ENCODE measurements at places on chromosomes 5 and 9.

DNA sequence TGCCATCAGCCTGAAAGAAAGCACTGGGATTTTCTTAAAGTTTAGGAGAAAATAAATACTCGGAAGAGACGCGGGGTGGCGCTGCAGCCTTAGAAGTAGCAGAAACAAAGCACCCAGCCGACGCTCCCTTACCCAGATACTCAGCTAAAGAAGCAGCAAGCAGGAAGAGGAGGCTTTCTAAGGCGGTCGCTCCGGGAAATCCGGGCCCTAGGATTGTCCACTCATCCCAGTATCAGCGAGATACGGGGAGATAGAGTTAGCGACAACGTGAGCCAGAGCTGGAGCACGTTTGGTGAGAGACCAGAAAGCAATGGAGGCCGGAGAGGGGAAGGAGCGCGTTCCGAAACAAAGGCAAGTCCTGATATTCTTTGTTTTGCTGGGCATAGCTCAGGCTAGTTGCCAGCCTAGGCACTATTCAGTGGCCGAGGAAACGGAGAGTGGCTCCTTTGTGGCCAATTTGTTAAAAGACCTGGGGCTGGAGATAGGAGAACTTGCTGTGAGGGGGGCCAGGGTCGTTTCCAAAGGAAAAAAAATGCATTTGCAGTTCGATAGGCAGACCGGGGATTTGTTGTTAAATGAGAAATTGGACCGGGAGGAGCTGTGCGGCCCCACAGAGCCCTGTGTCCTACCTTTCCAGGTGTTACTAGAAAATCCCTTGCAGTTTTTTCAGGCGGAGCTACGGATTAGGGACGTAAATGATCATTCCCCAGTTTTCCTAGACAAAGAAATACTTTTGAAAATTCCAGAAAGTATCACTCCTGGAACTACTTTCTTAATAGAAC, at the start of gene PCDHB2:
PCDHB2 (plus strand) TSS at position 135 of the 782 bp plus-strand sequence; CDS start at position 311, 176 bp downstream.
- no peak for DNase-seq

GRCh38 chr5:173328844-173329490, 753 bp upstream of the STC2 start:
- DNase-seq, result no peak

DNA sequence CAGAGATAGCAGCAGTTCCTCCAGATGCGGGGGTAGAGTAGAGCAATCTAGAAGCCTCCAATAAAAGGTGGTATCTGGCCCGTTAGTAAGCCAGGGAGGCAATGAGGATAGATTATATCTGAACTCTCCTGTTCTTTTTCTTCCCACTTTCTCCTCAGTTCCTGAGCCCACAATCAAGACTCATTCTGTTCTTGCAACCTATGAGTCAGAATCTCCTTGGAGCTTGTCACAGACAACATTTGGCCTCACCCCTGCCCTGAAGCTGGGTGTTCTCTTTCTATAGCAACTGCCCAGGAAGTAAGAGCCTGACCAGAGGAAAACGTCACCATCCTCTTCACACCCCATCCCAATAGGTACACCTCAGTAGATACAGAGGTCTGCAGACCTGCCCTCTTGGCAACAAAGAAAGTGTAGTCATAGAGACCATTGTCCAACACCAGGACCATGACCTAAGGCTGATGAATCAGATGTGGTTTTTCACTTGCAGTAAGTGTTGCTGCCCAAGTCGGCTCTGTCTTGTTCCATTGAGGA, 76.3 kb upstream of the PCA3 start:
- DNase-seq, result no peak

GRCh38 chr5:163503106-163504078, 2.0 kb upstream of the MAT2B start:
- DNase-seq, result no peak

DNA sequence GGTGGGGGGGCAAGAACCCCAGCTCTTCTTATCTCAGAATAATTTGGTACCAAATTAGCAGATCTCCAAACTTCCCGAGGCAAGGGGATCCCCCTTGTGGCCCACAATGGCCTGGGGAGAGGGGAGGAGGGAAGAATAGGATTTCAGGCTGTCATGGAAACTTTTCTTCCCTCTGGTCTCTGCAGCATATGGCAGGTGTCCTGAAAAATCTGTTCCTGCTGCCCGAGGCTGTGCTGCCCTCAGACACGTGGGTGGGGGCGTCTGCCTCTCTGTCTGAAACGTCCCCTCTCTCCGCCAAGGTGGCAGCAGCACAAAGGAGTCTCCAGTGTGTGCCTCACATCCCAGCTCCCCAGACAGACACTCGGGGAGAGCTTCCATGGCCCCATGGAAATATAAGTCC, 34.0 kb downstream of the CCNJL start:
- no peak for DNase-seq

DNA sequence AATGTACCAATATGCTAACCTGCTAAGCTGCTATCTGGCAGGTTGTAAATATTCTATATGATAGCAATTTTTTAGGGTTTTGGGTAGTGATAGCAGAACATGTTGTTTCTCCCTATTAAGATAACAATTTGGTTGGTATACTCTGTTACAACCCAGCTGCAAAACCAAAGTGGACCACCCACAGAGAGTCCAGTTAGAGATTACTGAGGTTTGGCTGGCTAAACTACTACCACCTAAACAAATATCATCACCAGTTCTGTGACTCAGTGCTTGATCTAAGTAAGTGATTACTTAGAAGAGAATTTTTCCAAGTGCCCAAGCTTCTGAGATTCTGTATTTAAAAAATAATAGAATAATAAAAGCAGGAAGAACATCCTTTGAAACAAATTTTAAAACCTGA, 72.3 kb downstream of the XRCC4 start:
- no peak for DNase-seq

DNA sequence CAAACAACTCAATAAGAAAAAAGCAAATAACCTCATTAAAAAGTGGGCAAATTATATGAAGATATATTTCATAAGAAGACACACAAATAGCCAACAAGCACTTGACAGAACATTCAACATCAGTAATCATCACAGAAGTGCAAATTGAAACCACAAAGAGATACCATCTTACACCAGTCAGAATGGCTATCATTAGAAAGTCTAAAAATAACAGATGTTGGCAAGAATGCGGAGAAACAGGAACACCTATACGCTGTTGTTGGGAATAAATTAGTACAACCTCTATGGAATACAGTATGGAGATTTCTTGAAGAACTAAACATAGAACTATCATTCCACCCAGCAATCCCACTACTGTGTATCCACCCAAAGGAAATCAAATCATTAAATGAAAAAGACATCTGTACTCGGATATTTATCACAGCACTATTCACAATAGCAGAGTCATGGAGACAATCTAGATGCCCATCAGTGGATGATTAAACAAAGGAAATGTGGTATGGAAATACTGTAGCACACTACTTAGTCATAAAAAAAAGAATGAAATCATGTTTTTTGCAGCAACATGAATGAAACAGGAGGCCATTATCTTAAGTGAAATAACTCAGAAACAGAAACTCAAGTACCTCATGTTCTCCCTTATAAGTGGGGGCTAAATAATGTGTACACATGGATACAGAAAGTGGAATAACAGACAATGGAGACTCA, 106.8 kb upstream of the FST start:
- DNase-seq, result no peak

DNA sequence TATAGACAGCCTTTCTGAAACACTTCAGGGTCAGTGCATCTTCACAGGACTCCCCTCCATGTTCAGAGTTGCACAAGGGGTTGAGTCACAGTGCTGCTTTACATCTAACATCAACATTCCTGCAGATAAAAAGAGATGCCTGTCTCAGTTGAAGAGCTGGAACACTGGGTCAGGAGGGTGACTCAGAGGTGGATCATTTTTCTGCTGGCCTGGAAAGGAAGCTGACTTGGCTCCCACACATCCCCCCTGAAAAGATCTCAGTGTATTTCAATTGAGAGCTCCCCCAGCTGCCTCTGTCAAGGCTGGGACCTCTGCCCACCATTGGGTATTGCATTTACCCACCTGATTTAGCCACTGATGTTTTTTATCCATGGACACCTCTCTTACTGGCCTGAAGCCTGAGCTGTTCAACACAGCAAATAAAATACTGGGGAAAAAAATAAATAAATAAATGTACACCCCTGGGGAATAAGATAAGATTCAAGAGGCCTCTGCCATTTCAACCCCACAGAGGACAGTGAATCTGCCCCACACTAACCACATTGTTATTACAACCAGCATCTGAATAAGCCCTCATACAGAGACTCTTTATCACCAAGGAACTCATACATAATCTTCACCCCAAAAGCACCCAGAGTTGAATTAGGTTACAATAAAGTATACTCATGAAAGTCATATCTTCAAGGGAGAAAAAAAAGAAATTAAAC, 716.4 kb downstream of the SEMA5A start:
- no peak for DNase-seq

DNA sequence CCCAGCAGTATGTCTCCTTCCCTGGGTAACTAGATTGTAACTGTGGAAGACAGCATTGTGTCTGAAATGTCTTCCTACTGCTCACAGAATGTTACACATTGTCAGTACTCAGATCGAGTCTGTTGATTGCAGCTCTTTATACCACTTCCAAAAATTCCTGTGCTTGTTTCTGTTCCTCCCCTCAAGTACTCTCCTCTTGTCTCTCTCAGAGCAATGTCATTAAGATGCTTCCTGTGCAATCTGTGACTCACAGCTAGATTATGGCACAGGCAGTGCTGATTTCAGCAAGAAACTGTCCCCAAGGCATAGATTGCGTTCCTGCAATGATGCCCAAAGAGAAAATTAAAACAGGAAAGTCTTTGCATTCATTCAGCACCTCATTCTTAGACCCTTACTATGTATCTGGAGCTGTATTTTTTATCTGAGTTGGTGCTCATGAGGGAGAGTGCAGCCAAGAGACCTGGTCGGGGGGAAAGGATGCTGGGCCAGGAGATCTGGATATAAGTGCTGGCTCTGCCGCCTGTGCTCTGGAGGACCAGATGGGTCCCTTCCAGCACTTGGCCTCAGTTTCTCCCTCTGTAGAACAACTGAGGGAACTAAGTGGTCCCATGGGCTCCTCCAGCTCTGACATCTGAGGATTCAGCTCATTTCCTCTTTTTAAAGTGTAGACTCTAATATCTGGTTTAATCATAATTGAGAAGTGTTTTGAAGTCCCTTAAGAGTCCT, 40.8 kb upstream of the GNPDA1 start:
- DNase-seq, result no peak

DNA sequence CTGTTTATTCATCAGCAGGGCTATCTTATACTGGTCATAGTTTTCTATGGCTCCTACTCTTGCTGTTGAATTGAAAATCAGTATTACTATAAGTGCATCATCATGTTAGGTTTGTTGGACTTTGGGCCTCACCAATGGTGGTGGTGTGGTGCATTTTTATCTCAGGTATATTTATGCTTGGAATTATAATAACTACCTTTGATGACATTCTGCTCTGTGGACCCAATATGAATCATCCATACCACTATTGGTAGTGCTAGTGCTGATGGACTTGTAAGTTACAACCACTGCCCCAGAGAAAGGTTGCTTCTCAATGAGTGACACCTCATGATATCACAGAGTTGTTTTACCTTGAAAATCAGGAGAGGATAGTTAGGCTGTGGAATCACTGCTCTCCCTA, 28.0 kb downstream of the IL9 start:
- DNase-seq, result no peak

DNA sequence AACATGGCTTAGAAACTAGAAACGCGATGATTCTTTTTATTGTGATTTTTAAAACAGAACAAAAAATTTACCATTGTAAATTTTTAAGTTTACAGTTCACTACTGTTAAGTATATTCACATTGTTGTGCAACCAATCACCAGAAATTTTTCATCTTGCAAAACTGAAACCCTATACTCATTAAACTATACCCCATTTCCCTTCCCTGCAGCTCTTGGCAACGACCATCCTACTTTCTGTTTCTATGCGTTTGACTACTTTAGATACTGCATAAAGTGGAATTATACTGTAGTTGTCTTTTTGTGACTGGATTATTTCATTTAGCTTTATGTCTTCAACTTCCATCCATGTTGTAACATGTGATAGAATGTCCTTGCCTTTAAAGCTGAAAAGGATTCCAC, 52.5 kb downstream of the SPOCK1 start:
- no peak for DNase-seq

Measured in stimulated activated CD8-positive, alpha-beta memory T cell treated with anti-CD3 and anti-CD28 coated beads, Interleukin-2, amount 100 ng/mL, for 48 hours (primary cell).